ENCODE measurements at places on chromosomes 4 and X. TPM values are rescaled to one million over a fixed set of nuclear protein-coding genes. Genes with fewer than 3 reads are reported as not detected.

The XAGE1A gene
- total RNA-seq = not detected

The TRIM60 gene
- total RNA-seq = not detected

The FSTL5 gene
- not detected for total RNA-seq

The GAGE10 gene
- total RNA-seq = not detected

The ARHGAP24 gene
- total RNA-seq = 10.6 TPM

The FRAS1 gene
- total RNA-seq = 2.2 TPM

The BEND2 gene
- total RNA-seq = not detected

The SCRG1 gene
- 0.76 TPM for total RNA-seq

Data from Right ventricle myocardium inferior (tissue), 1 donor.